Cortex of kidney (tissue), 1 donor: ENCODE measurements at places on chromosomes 7 and 10.

DNA sequence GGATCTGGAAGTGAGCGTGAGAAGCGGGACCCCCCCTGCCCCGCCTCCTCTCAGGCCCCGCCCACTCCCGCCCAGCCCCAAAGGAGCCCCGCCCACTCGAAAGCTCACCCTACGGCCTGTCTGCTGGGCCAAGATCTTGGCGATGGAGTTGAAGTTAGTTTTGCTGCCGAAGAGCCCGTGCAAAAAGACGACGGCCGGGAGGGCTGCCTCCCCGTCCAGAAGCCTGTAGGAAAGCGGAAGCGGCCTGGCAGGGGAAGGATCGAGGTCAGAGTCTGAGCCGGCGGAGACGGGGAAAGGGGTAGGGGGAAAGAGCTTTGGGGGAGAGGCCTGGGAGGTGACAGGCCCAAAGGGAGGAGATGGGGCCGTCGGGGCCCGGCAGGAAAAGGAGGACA, 386 bp downstream of the ABHD11 start:
- DNase-seq: no peak

GRCh38 chr10:132163278-132163765, 23.4 kb upstream of the DPYSL4 start:
- DNase-seq: no peak

DNA sequence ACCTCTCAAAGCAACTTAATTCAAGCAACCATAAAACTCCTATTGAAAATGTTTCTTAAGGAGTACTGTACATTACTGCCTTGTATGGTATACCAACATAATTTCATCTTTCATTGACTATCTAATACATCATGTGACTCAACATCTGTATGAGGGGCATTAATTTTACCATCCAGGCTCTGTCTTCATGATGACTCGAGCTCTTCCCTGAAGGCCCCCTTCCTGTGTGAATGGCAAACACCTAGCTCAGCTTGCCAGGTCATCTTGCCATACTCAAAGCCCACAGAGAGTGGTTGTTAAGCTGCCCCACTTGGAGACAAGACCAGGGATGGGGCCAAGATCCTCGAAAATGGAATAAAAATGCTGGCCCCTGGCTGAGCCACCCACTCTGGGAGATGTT, 82.4 kb downstream of the SGMS1 start:
- DNase-seq: no peak

DNA sequence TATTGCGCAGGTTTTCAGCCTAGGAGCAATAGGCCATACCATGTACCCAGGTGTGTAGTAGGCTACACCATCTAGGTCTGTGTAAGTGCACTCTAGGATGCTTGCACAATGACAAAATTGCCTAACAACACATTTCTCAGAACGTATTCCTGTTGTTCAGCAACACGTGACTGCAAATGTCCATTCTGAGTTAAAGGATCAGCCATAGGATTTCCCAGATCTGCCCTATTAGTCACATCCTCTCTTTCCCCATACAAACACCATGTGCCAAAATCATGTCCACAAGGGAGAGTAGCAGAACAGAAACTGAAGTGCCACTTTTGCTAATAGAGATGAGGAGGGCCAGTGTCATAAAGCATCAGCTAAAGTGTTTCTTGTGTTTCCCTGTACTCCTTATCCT, 42.6 kb upstream of the AMPH start:
- no peak for DNase-seq

- no peak for DNase-seq
These were observed at the start of gene LGI1 for GRCh38 chr10:93757801-93758507. TSS of gene LGI1 (plus strand) at chr10:93757936. CDS start at chr10:93758145, 209 bp downstream.

DNA sequence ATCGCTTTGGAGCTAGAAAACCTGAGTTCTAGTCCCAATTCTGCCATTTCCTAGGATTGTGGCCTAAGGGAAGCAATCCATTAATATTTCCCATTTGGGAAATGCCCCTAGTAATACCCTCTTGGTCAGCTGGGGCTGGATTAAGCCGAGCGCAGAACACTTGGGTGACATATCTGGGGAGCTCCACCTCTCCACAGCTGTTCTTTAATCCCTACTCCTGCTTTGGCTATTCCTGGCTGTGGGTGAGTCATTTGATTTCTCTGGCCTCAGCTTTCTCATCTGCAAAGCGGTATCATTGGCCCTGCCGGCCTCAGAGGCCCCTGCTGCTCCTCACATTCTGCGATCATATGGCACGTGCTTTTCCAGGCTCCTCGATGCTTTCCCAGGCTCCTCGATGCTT, 108.3 kb downstream of the BUB3 start:
- DNase-seq: no peak

- no peak for DNase-seq
These were observed 11.6 kb upstream of the CAMK1D start for GRCh38 chr10:12337453-12338372.

GRCh38 chr7:76515999-76516443, 5.7 kb downstream of the UPK3B start:
- DNase-seq: no peak

GRCh38 chr7:44845451-44845850, 2.4 kb downstream of the H2AZ2 start:
- no peak for DNase-seq

- DNase-seq: no peak
These were observed 75.0 kb downstream of the WDR37 start for GRCh38 chr10:1130995-1131790.

DNA sequence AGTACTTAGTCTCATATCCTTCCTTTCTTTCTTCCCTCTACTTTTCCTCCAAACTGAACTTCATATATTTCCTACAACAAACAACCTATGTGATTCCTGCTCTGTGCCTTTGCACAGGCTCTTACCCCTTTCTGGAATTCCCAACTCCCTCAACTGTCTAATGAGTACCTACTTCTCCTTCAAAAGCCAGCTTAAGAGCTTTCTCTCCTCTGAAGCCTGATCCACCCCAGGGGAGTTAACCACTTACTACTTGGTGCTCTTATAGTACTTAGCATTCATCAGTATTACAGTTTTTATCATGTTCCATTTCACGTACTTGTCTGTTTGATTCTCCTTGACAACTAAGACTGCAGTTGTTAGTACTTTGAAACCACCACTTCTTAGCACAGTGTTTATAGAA, 246.1 kb downstream of the LRRTM3 start:
- DNase-seq: no peak

DNA sequence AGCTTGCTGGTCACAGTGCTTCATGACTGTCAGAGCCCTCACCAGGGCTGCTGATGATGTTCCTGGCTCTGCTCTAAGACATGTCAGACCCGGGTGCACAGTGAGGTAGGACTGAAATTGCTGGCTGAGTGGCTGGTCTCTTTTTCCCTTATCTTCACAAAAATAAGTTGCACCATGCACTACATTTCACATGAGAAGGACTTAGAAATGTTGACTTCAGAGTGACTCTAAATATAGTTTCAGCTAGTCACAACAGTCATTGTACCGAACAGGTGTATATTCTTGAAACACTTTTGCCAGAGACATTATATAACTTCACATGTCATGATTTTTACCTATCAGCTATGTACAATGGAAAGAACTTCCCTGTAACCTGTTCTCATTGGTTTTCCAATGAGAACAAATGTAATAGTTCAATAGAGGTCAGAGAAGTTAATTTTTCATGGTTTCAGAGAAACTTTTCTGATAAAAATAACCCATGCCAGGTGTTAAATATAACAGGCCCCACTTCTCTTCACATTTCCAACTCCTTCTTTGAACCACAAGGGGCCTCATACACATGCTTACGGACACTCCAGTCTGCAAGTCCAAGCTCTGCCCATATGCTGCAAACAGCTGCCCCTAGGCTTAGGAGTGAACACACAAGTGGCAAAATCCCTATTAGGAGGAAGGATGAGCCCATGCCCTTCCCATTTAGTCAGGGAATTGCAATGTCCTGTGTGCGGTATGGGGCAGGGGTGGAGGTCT, 115.6 kb downstream of the CDK6 start:
- DNase-seq: no peak

DNA sequence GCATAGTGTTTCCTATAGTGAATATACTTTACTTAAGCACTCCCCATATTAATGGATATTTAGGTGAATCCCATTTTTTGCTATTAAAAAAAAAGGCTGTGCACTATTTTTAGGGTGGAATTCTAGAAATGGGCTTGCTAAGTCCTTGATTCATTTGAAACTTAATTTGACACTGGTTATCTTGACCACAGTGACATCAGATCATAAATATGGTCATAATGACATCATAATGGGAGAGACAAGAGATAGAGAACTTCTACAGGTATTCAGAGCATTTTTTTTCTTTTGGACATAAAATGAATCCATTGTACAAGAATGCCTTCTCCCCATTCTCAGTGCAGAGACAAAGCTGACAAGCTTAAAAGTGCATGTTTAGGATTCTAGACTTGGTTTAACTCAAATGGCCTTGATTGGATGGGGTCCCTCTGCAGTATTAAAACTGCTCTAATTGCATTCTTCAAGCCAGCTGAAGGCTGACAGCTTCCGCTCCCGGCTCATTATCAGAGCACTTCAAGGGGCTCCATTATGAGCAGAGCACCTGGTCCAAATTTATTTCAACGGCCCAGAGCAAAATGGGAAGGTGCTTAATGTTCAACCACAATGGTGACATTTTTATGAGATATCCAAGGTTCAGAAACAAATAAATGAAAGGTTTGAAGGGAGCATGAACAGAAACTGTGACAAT, 104.8 kb downstream of the JAZF1 start:
- no peak for DNase-seq

DNA sequence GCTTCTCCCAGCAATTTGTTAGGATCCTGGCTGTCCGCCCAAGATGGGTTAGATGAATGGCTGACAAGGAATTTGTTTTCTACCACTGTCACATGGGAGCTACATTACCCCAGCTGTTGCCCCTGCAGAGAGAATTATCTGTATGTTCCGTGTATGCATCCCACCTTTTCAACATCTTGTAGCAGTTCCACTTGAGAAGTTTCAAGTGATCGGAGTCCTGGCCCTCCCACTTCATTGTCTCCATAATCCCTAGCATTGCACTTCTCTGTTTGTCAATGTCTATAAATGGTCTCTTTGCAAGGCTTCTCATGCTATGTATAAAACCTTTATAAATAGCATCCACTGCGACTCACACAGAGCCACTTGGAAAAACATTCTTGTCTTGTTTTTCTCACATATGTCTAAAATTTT, 972.5 kb downstream of the CNTNAP2 start:
- no peak for DNase-seq

DNA sequence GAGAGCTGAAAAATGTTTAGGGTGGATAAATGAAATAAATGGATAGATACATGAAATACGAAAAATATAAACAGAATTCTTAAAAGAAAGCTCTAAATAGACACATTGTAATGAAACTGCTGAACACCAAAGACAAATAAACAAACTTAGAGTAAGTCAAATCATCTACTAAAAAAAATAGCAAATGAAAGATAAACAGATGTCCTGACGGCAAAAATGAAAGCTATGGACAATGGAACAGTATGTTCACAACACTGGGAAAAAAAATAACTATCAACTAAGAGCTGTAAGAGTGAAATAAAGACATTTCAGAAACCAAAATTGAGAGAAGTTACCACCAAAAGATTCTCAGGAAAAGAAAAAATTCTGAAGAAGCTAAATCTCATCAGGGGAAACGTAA, 106.1 kb downstream of the SGMS1 start:
- no peak for DNase-seq

DNA sequence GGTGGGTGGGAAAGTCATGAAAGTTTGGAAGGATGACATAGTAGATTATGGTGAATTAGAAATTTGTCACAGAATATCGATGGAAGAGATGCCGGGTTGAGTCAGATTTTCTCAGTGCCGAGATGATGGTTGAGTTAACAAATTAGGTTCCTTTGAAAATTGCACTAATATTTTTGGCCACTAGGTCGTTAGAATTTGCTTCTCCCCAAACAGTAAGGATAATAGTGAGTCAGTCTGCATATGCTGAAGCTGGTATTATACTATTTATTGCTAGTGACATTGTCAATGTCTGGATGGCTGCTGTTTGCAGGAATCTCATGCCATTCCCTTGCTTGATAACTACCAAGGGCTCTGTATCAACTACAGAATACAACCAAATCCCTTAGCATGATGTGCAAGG, 37.7 kb upstream of the MINDY3 start:
- DNase-seq: no peak

DNA sequence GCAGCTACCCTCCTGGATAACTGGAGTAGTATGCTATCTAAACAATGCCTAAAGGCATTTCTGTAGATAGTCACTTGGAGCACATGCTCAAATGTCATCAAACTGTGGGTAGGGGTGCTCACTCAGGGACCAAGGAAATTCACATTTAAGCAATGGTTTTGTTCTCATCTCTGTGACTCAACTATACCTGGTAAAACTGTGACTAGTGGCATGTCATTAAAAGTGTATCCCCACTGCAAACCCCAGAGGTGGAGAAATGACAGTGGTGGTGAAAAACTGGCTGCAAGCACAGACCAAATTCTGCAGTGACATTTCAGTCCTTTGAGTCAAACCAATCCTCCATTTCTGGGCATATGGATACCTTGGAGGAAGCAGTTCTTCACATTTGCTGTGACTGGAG, 134.2 kb upstream of the EFCAB10 start:
- no peak for DNase-seq

DNA sequence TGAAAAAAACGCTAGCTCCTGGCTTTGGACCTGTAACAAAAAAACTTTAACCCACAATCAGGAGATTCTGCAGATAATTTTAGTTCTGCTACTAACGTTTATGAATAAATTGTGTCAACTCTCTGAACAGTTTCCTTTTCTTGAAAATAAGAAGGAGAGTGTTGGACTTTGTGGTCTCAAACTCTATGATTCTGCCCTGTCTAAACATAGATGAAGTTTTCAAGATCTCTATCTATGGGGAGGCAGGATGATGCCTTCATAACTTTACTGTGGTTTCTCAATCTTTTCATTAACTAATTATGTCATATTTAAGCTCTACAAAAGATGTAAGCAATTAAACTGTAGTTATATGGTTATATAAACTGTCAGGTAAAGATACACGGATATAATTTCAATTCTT, 162.0 kb downstream of the REEP3 start:
- DNase-seq: no peak

- no peak for DNase-seq
These were observed 130.9 kb downstream of the CACNA2D1 start for GRCh38 chr7:82312646-82313045.

- DNase-seq: no peak
These were observed 81.9 kb upstream of the C1GALT1 start for GRCh38 chr7:7100432-7100849.

GRCh38 chr10:115982076-115982475, 290.9 kb downstream of the GFRA1 start:
- DNase-seq: no peak
